Stimulated activated CD8-positive, alpha-beta memory T cell treated with anti-CD3 and anti-CD28 coated beads, Interleukin-7, amount 100 ng/mL, for 1 hour (primary cell): ENCODE measurements at places on chromosomes 13 and 19.

- DNase-seq = no peak
These were observed 163.0 kb downstream of the EFNB2 start for GRCh38 chr13:106372199-106373155.

DNA sequence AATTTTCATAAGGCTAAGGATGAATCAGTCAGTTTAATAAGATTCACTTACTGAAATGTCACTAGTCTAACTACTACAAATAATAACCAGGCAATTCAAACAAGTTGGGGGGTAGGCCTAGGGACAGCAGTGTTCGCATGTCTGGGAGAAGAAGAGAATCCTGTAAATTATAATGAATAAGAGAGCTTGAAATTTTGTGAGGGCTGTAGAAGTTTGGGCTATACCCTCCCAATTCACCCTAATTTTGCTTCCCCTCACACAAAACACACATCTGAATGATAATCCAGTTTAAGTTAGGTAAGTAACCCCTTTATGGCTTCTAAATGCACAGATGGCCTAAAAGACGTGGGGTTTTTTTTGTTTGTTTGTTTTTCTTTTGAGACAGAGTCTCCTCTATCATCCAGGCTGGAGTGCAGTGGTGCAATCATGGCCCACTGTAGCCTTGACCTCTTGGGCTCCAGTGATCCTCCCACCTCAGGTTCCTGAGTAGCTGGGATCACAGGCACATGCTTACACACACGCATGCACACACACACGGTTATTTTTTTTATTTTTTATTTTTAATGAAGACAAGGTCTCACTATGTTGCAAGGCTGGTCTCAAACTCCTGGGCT lies 69.9 kb downstream of the TBC1D4 start:
- no peak for DNase-seq

- no peak for DNase-seq
These were observed 25.3 kb downstream of the LRRC4B start for GRCh38 chr19:50542943-50543342.

- no peak for DNase-seq
These were observed 52.5 kb downstream of the POSTN start for GRCh38 chr13:37546087-37546486.

DNA sequence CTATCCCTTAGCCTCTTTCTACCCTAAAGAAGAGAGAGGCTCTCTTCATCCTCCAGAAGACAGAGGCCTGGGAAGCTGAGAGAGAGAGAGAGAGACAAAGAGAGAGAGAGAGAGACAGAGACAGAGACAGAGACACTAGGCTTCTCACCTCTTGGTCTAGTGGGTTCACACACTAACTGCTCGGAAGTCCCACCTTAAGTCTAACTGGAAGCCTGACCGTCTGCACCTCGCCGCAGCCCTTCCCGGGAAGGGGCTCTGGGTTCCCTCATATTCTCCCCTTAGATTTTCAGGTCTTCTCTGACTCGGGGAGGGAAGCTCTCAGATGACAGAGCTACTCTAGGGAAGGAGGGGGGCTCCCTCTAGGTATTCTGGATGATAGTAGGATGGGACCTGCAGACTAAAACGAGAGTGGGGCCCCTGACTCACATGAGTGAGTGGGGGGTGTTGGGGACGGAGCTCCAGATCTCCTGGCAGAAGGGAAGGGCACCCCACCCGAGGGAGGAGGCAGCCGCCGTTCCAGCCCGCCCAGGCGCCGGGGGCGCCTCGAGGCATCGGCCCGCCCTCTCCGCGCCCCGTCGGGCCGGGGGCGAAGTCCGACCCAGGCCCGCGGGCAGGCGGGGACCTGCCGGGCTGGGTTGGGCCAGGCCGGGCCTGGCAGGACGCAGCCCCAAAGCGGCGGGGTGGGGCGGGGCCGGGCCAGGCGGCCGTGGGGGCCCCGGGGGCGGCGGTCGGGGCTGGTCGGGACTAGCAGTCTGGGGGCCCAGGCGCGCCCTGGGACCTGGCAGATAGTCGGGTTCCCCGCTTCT lies 2.0 kb upstream of the JUNB start:
- no peak for DNase-seq

- DNase-seq = no peak
These were observed 21.4 kb downstream of the ACER1 start for GRCh38 chr19:6312018-6312417.

DNA sequence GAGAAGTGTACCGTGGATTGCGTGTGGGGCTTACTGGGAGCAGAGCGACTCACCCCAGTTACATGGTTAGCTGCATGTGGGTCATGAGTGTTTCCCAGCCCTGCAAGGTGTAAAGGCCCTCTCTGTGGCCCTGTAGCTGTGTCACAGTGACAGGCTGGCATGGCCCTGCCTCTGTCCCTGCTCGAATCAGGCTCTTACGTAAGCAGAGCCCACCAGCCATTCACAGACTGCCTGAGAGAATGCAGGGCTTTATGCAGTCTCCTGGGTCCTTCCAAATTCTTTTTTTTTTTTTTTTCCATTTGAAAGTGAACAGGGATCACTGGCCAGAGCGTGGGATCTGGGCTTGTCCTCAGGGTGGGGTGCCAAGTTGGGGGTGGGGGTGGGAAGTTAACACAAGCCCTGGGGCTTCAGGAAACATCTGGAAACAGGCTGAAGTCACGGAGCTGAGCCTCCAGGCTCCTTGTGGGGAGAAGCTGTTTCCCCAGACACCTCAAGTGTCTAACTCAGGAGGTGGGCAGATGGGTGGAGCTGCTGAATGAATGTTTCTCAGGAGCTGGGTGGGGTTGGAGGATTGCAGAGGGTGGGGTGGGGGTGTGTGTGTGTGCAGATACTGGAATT lies 13.4 kb downstream of the TECR start:
- no peak for DNase-seq

- DNase-seq = no peak
These were observed 88.8 kb downstream of the ING1 start for GRCh38 chr13:110802260-110802659.

GRCh38 chr13:102913914-102914313 lies 68.1 kb downstream of the ERCC5 start:
- DNase-seq = no peak

DNA sequence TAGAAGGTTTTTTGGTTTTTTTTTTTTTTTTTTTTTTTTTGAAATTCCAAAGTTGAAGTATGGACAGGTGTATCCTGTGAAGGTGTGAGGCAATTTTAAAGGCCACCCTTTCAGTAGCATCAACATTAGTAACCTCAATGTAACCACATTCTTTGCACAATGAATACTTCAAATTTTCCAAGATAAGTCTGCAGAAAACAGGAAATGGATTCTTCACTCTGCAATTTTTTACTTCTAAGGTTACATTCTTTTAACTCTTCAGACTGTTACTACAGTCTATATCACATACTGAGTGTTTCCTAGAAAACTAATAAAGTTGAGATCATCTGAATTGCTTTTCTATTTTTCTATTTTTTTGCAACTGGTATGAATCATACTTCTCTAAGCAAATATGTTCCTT lies 569.0 kb upstream of the GPC6 start:
- no peak for DNase-seq

DNA sequence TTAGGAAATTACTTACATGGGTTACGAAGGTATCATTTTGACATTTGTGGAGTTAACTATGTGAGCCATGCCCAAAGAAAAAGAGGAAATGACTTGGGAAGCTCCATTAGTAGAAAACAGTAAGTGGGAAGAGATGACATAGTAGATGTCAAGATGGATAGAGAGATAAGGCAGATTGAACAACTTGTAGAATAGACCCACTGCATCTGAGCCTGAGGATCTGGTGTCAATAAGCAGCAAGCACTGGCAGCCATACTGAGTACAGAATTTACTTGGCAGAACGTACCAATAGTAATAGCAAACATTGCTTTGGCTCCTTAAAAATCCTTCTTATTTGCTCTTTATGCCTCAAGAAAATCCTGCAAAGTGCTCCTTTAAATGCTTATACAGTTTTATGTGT lies 203.8 kb downstream of the GPC6 start:
- no peak for DNase-seq

GRCh38 chr19:5271145-5271544 lies 69.5 kb downstream of the PTPRS start:
- DNase-seq = no peak

- no peak for DNase-seq
These were observed 36.9 kb downstream of the KCNC3 start for GRCh38 chr19:50292216-50292827.

GRCh38 chr19:19385896-19386869 lies 19.3 kb upstream of the GATAD2A start:
- DNase-seq = no peak

GRCh38 chr19:7831452-7831851 lies 1.4 kb downstream of the EVI5L start:
- DNase-seq = no peak

DNA sequence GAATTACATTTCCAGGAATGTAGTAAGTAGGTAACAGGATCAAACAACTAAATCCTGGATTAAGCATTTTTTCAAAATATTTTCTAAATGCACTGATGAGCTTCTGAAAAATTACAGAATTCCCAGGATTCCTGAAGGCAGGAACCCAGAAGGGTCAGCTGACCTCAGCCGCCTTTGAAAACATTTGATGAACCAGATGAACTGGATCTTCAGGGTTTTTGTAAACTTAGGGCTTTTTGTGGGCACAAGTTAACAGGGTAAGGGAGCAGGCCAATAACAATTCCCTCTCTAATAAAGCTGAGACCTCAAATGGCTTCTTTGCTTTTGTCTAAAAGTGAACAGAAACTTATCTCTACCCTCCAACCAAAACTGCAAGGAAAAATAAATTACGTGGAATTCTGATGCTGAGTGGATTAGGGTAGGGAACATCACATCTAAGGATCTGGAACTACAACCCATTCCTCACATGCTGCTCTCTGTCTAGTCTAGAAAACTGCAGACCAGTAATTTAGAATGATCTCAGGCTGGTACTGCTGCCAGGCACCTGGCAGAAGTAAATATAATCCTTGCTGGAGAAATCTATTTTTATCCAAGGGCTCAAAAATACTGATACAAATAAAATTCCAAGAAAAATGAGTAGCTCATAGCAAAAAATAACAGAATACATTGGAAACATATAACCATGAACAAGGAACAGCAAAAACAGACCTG lies 48.2 kb upstream of the N4BP2L1 start:
- DNase-seq = no peak

DNA sequence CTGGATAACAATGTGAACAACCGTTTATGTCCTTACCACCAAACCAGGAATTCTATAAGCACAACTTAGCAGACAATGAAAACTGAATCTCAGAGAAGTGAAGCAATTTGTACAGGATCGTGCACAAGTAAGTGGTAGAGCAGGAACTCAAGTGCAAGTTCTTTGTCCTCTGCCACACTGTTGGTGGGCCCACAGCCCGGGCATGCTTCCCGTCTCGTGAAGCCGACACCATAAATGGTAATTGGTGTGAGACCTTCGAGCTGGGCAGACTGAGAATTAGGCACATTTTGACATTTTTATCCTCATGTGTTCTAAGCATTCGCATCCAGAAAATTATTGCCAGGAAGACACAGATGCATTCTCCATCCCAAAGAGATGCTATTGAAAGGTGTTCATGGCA lies 27.9 kb upstream of the FLT1 start:
- DNase-seq = no peak

DNA sequence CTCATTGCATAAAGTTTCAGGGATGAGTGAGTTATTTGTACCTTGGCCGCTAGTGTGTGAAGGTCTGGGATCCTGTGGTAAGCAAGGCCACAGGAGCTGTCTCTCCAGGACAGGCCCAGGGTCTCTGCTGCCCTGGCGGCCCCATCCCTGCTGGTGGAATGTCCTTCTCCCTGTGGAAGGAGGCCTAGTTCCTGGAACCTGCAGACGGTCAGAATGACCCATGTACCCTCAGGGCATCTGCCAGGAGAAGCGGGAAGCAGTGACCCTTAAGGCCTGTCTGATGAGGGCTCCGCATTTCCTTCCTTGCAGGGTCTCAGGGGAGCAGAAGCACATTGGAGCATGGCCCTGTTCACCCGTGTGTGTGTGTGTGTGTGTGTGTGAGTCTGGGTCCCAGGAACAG lies 32.1 kb upstream of the SOX1 start:
- DNase-seq = no peak

GRCh38 chr13:32986552-32986951 lies 29.7 kb upstream of the KL start:
- no peak for DNase-seq

- DNase-seq = no peak
These were observed 36.2 kb downstream of the MYO9B start for GRCh38 chr19:17111766-17112165.

DNA sequence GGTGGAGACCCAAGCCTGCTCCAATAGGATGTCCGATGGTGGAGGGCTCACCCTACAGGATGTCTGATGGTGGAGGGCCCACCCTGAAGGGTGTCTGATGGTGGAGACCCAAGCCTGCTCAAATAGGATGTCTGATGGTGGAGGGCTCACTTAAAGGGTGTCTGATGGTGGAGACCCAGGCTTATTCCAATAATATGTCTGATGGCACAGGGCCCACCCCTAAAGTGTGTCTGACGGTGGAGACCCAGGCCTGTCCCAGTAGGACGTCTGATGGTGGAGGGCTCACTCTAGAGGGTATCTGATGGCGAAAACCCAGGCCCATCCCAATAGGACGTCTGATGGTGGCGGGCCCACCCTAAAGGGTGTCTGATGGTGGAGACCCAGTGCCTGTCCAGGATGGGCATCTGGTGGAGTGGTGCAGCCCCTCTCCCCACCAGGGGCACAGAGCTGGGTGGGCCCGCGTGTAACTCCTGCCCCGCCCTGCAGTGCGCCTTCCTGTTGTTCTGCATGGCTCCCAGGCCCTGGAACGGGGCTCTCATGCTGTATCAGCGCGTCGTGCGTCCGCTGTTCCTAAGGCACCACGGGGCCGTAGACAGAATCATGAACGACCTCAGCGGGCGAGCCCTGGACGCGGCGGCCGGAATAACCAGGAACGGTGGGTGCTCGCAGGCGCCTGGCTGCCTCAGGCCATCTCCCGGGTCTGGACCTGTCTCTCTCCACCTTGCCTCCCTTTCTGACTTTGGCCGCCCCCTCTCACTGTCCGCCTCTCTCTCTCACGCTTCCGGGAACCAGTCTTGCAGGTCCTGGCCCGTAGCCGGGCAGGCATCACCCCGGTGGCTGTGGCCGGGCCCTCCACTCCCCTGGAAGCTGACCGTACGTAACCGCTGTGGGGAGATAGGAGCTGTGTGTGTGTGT lies 5.1 kb downstream of the REEP6 start:
- no peak for DNase-seq

GRCh38 chr19:44777715-44778347 lies at the start of gene CBLC:
TSS of gene CBLC (plus strand) at chr19:44777890. CDS start at chr19:44777932, 42 bp downstream.
- no peak for DNase-seq

DNA sequence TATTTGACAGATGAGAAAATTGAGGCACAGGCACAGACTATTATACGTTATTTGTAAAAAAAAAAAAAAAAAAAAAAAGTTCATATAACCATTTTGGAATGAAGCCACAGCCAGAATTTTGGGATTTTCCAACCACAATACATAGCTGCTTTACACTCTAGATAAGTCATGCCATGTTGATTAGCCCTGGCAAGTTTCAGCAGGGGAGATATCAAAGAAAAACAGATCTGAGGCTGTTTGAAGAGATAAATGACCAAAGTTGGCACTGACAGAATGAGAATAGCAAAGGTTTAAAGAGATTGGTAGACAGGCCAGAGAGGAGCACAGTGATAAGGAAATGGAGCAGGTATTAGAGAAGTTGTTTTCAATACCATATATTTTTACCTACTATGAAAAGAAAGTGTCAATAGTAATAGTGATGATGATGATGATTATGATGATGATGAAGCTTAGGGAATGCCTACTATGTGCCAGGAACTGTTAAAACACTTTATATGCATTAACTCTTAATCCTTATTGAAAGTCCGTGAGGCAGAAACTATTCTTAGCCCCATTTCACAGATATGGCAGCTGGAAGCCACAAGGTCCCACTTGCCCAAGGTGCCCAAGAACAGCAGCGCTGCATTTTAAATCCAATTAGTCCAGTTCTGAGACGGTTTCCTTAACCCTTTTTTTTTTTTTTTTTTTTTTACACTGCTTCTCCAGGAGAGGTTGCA lies 105.5 kb downstream of the MBNL2 start:
- no peak for DNase-seq
